T-helper 17 cell (primary cell): ENCODE measurements at places on chromosomes 4 and X. TPM values are rescaled to one million over a fixed set of nuclear protein-coding genes. Genes with fewer than 3 reads are reported as not detected.

GRCh38 chr4:163930086-163930485, 435.6 kb downstream of the TMA16 start:
- no peak overlapping the region for H3K27ac ChIP-seq
- DNase-seq = no peak
- no peak overlapping the region for H3K4me3 ChIP-seq
- H3K27me3 ChIP-seq = peaks cover 5% of the 10 kb centered on the region
- no peaks in the 10 kb centered on the region for H3K36me3 ChIP-seq

DNA sequence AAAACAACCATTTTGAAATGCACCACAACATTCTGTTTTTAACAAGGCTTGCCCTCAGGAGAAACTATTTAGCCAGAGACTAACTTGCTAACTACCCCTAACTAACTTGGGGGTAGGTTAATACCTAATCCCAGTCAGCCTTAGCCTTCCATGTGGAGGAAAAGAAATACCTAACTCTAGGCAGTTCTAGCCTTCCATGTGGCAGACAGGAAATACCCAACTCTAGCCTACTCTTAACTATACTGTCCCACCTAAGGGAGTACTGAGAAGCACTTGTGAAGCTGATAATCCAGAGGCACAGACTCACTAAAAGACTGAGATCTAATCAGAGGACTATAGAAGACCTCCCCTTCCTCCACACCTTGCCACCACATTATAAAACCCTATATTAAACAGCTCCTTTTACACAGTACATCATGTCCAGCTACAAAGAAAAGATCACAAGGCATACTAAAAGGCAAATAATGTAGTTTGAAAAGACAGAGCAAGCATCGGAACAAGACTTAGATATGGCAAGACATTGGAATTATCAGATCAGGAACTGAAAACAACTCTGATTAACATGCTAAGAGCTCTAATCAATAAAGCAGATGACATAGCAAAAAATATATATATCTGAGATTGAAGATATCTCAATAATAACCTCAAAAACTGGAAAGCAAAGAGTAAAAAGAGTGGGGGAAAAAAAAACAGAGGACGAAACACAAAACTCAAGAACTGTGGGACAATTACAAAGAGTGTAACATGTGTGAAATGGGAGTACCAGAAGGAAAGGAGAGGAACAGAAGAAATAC, 52.2 kb downstream of the FRYL start:
- no peaks in the 10 kb centered on the region for H3K27me3 ChIP-seq
- peaks cover 4% of the 10 kb centered on the region for H3K36me3 ChIP-seq
- peaks cover 76% of the 10 kb centered on the region for H3K4me1 ChIP-seq
- H3K4me3 ChIP-seq = peak overlapping the region; percentile 4
- DNase-seq = no peak

The XAGE2 gene
- not detected for total RNA-seq

DNA sequence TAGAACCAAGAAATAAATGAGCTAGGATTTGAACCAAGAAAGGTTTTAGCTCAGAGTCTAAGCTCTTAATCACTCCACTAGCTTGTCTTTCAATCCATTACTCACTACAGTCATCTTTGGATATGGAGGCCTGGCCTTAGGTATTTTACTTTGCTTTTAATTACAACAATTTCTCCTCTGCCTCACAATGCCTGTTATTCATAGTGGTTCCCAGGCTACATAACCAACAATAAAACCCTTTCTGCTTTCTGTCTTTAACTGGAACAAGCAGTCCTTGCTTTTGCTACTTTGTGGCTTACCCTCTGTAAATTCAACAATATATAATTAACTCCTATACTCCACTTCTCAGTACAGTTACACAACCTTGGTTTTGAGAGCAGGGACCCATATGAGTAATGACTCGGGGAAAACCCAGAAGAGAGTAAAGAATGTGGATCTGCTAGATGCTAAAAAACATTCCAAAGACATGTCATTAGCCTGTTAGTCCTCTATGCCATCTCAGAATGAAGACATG, 94.7 kb upstream of the NAP1L5 start:
- H3K4me1 ChIP-seq = peaks cover 11% of the 10 kb centered on the region
- peaks cover 2% of the 10 kb centered on the region for H3K36me3 ChIP-seq
- H3K27me3 ChIP-seq = no peaks in the 10 kb centered on the region
- H3K27ac ChIP-seq = peak overlapping the region; percentile 37
- no peak overlapping the region for H3K4me3 ChIP-seq

DNA sequence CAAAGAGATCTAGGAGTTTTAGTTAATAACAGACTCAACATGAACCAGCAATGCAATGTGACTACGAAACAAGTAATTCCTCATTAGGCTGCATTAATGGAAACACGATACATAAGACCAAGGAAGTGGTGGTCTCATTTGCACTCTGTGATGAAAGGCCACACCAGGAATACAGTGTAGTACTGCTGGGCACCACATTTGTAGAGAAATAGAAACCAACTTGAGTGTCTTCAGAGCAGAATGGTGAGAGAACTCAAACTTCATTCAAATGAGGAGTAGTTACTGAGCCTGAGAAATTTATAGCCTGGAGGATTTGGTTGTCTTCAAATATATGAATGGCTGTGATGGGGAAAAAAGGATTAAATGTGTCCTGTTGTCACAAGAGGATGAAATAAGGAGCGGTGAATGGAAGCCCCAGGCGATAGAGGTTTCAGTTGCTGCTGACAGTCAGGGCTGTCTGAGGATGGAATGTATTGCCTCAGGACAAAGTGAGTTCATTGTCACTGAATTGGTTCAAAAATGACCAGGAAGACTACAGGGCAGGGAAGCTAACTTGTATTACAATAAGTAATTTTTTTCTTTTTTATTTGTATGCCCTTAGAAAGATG, 50.9 kb downstream of the NFKB1 start:
- H3K27me3 ChIP-seq = no peaks in the 10 kb centered on the region
- H3K4me3 ChIP-seq = peak overlapping the region; percentile 65
- H3K36me3 ChIP-seq = peaks cover 10% of the 10 kb centered on the region

GRCh38 chr4:1212546-1213335, 36.2 kb downstream of the CTBP1 start:
- no peak overlapping the region for H3K27ac ChIP-seq
- peaks cover 4% of the 10 kb centered on the region for H3K36me3 ChIP-seq
- no peak for DNase-seq
- H3K27me3 ChIP-seq = no peaks in the 10 kb centered on the region

The DMP1 gene
- total RNA-seq = not detected
